ENCODE measurements at places on chromosomes 7 and 10.

GRCh38 chr10:103763374-103764202, 91.8 kb downstream of the SH3PXD2A start:
- peak; percentile 56 for DNase-seq

- peak; percentile 5 for DNase-seq
Observed at GRCh38 chr10:1375346-1376170, 319.4 kb downstream of the WDR37 start.

GRCh38 chr7:26156451-26157420, 4.7 kb downstream of the NFE2L3 start:
- peak; percentile 56 for DNase-seq

GRCh38 chr10:84862551-84862950, 534.2 kb downstream of the CCSER2 start:
- no peak for DNase-seq

GRCh38 chr10:86065711-86066251, 300.8 kb downstream of the GRID1 start:
- no peak for DNase-seq

GRCh38 chr7:22725585-22725984, 1.4 kb upstream of the IL6 start:
- DNase-seq: no peak

GRCh38 chr7:29623973-29624372, 60.3 kb downstream of the PRR15 start:
- no peak for DNase-seq

- no peak for DNase-seq
Observed at GRCh38 chr10:79182781-79183467, 114.2 kb downstream of the ZMIZ1 start.

All from activated T-cell treated with anti-CD3 and anti-CD28 coated beads, Interleukin-2, amount 50 U/mL, for 24 hours (primary cell).